Spinal cord (tissue), 10 donors: ENCODE measurements at places on chromosomes 12 and 14.
A peak's percentile ranks its signal among the peaks of the same experiment; 100 is the strongest.

- H3K36me3 ChIP-seq, result no peaks in the 10 kb centered on the region
- no peak overlapping the region for H3K4me3 ChIP-seq
- H3K27me3 ChIP-seq, result no peaks in the 10 kb centered on the region
- H3K4me1 ChIP-seq, result no peaks in the 10 kb centered on the region
- DNase-seq, result no peak
These were observed 506 bp upstream of the OR10P1 start for GRCh38 chr12:55636116-55636655.

- no peaks in the 10 kb centered on the region for H3K27me3 ChIP-seq
- H3K4me1 ChIP-seq, result peaks cover 18% of the 10 kb centered on the region
- H3K36me3 ChIP-seq, result peaks cover 46% of the 10 kb centered on the region
- peak overlapping the region; percentile 99 for H3K27ac ChIP-seq
- DNase-seq, result peak; percentile 53
These were observed 597 bp downstream of the MLF2 start for GRCh38 chr12:6752167-6752920.

DNA sequence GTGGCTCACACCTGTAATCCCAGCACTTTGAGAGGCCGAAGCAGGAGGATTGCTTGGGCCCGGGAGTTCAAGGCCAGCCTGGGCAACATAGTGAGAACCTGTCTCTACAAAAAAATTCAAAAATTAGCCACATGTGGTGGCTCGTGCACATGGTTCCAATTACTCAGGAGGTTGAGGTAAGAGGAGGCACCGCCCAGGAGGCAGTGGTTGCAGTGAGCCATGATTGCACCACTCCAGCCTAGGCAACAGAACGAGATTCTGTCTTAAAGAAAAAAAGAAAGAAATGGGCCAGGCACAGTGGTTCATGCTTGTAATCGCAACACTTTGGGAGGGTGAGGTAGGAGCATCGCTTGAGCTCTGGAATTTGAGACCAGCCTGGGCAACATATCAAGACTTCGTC is 33.5 kb downstream of the MAP1LC3B2 start:
- H3K36me3 ChIP-seq, result no peaks in the 10 kb centered on the region
- no peaks in the 10 kb centered on the region for H3K27me3 ChIP-seq
- no peak overlapping the region for H3K4me3 ChIP-seq
- peak overlapping the region; percentile 41 for H3K27ac ChIP-seq
- no peak for DNase-seq

GRCh38 chr12:101407049-101407435 is 530 bp downstream of the ARL1 start:
- H3K4me1 ChIP-seq, result peaks cover 11% of the 10 kb centered on the region
- H3K27ac ChIP-seq, result peak overlapping the region; percentile 96
- H3K27me3 ChIP-seq, result no peaks in the 10 kb centered on the region
- H3K4me3 ChIP-seq, result peak overlapping the region; percentile 98
- DNase-seq, result peak; percentile 6
